ENCODE measurements at places on chromosomes 1 and 21. TPM values are rescaled to one million over a fixed set of nuclear protein-coding genes. Genes with fewer than 3 reads are reported as not detected.

F11R gene
- total RNA-seq = 17.4 TPM

PRELP gene
- not detected for total RNA-seq

S100A9 gene
- total RNA-seq = not detected

SHC1 gene
- total RNA-seq = 109 TPM

KIRREL1 gene
- 80.2 TPM for total RNA-seq

CR1L gene
- not detected for total RNA-seq

DNA sequence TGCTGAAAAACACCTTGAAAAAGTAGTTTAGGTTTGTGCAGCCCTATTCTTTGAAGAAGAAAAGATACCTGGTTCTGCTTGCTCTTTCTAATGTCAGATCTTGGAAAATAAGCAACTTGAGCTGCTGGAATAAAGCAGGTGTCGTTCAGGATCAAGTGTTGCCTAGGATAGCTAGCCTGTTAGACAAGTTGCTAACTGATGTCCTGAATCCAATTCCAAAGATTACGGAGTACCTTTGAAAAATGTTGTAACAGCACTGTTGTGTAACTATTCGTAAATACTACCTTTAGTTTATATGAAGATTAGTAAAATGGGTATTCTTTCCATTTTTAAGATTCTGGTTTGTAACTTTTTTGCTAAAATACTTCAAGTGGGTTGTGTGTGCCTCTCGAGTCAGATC, 151.5 kb downstream of the CLEC20A start:
- no peak for DNase-seq

DNA sequence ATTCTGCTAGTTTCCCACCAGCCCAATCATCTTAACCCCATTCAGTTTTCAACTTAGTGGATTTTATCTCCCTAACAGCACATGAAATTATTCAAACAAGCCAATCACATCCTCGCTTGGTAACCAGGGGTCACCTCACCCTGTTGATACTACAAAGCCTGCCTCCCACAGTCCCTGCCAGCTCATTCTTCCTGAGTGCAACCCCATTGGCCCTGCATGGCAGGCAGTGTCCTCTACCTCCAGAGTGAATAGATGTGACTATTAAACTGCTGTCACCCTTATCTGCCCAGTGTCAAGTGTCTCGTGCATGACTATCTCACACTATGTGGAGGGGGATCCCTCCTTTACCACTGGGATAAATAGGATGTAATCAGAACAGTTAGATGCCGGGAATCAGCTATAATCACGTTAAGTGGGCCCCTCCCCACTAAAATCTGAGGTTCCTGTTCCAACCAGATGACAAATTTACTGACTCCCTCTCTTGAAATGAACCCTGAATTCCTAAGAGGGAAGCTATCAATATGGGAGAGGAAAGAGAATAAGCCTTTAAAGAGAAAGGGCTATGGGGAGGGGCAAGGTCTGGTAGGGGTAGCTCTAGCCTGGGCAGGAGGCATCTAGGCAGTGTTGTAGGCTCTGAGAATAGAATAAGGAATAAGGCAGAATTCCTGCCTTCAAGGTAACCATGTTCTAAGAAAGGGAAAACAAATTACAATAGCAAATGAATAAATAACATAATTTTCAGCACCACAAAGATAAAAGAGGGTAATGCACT, 155.9 kb downstream of the SLC30A10 start:
- no peak for DNase-seq

GRCh38 chr1:239458144-239458500, 71.8 kb downstream of the CHRM3 start:
- DNase-seq = no peak

- DNase-seq = no peak
Measured at GRCh38 chr1:112840631-112841624, 115.1 kb downstream of the SLC16A1 start.

GRCh38 chr1:234584420-234584805, 25.6 kb downstream of the IRF2BP2 start:
- DNase-seq = no peak

GRCh38 chr1:246052603-246053002, 454.5 kb downstream of the SMYD3 start:
- DNase-seq = no peak

DNA sequence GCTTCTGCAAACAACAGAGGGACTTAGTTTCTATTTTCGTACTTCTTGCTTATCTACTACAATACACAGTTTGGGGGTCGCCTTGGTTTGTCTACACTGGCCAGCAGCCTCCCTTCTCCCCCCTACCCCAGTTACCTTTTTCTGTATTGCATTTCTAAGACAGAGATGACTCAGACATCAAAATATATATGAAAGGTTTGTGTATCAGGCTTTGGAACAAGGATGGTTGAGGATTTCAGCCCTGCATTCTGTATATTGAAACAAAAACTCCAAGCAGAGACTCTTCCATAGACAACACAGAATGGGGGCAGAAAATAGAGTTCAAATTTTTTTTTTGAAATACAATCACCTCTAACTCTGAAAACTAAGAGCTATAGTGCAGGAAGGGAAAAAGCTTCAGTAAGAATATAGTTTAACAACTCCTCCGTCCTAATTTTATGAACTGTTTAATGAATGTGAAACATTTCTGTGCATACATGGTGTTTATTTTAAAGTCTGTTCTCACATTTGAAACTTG, 1.9 kb downstream of the SAMD13 start:
- DNase-seq = peak; percentile 12

DNA sequence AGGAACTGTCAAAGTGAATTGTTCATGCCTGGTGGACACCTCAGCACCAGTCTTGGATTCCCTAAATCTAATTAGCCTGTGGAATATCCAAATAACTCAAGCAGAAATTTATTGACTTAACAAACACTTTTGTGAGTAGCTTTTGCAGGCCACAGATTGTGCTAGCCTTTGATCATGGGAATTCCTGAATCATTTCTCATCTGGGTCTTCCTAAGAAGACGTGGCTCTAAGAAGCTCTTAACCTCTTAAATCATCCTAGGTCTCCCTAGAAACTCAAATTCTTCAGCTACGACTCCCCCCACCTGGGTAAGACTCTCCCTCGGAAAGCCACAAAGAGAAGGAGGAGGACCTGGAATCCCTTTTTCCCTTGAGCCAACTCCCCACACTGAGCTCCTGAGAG, 53.8 kb upstream of the PSEN2 start:
- peak; percentile 19 for DNase-seq

DNA sequence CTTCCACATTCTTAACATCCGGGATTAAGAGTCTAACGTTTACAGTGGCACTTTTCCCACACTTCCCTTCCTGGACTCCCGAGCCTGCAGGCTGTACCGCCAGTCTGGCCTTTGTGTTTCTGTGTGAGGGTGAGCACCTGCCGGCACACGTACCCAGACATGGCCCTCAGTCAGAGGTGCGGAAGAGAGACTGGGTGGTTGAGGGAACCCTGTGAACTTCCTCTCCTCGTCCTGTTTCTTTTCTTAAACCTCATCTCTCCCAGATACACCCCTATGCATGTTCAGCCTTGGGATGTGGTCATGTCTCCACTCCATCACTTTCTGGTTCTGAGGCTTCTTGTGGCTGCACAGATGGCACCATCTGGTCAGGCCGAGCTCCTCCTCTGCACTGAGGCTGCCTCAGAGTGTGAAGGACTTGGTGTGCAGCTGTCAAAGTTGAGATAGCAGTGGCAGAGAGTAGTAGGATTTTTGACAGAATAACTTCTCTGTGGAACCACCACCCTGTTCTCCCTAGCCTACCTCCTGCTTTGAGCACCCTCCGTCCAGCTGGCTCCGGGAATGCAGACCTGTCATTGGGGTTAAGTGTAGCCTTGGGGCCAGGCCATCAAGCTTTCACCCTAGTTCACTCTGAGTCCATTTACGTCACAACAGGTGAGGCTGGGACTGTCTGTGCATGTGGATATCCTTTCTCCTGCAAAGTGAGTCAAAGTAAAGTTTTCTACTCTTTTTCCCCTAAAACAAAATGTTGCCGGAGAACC, 31.4 kb downstream of the VASH2 start:
- DNase-seq = no peak

DNA sequence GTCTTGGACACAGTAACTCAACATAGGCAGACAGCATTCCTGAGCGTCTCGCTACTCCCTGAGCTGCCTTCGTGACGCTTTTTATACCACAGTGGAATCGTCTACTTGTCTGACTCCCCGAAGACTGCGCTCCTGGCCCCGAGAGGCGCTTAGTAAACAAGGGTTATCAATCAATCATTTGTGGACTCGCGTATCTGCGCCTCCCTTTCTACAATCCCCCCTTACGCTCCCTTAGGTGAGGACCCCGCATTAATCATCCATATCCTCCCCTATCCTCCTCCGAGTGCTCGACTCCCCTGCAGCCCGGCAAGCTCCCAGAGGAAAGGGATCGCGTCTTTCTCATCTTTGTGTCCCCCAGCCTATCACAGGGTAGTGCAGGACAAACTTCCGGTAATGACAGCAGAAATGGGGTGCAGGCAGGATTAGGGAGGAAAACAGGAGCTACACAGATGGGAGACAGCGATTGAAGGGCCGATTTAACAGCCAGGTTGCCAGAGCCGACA, 522 bp downstream of the TMEM59 start:
- DNase-seq = peak; percentile 26

DNA sequence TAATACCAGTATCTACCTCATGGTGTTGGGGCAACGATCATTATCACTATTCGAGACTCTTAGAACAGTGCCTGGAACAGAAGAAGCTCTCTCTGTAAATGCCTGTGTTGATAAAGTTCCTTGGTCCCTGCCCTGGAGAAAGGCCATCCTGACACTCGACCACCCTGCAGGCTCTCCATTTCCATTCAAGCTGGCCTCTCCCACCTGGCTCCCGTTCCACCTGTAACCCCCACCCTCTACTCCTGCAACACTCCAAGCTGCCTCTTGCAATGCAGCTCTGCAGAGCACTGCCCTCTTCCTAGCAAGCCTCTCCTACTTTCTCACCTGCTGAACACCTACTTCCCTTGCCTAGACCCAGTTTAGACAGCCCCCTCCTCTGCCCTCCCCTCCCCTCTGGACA, 6.1 kb downstream of the SPOCD1 start:
- no peak for DNase-seq

GRCh38 chr1:163076044-163076443, 6.9 kb downstream of the RGS4 start:
- no peak for DNase-seq

DNA sequence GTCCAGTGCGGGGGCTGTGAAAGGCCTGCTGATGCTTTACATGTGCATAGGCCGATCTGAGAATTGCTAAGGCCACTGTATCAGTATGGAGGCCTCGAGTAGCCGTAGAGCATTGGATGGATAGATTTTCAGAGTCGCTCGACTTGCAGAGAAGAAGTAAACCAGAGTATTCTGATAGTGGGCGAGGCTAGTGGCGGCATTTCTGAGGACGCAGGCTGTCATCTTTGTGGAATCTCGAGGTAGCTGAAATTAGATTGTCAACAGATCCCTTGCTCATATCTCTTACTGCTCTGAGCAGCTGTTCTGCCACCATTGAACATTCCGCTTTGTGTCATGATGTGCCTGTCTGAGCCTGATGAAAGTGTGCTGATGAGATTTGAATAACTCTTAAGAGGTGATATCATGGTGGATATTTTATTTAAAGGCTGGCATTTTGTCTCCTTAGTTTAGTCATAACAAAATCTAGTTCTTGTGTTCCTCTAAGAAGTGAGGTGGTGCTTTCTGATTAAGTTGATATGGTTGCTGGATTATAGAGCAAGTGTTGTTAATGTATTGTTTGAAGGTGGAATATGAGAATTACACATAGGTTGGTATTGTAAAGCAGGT, 1.5 kb downstream of the KIF1B start:
- no peak for DNase-seq

GRCh38 chr21:14690886-14691285, 144.8 kb upstream of the SAMSN1 start:
- DNase-seq = no peak

- DNase-seq = no peak
Measured at GRCh38 chr1:72678683-72679082, 396.3 kb upstream of the NEGR1 start.

- DNase-seq = no peak
Measured at GRCh38 chr1:9121496-9122409, 7.1 kb downstream of the GPR157 start.

DNA sequence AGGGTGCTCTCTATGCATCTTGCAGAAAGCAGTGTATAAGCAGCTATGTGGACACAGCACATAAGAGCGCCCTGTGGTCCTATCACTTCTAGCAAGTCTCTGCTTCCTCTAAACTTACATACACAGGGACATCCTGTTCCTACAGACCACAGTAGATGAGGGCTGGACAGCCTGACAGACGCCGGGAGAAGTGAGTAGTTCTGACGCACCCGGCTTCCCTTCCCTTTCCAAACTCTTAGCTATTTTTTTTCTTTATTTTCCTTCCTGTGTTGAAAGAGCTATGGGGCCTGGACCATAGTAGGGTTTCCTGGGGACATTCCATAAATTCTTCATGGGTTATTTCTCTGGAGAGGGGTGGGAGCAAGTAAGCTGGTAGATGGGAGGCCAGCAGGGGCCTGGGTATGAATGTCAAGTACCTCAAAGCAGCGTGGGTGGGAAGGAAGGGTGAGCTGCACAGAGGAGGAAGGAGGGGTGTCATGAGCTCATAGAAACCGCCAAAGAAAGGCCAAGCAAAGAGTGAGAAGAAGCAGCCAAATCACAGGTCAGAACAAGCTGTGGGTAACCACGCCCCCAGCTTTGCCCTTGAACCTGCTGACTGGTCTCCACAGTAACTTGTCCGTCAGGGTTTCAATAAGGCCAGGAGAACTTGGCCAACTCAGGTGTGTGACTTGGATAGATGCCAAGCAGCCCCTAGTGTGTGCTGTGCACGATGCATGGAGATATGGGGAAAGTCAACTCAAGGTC, 36.6 kb downstream of the PLXNA2 start:
- no peak for DNase-seq

GRCh38 chr1:40825996-40826395, 36.2 kb downstream of the CITED4 start:
- no peak for DNase-seq

DNA sequence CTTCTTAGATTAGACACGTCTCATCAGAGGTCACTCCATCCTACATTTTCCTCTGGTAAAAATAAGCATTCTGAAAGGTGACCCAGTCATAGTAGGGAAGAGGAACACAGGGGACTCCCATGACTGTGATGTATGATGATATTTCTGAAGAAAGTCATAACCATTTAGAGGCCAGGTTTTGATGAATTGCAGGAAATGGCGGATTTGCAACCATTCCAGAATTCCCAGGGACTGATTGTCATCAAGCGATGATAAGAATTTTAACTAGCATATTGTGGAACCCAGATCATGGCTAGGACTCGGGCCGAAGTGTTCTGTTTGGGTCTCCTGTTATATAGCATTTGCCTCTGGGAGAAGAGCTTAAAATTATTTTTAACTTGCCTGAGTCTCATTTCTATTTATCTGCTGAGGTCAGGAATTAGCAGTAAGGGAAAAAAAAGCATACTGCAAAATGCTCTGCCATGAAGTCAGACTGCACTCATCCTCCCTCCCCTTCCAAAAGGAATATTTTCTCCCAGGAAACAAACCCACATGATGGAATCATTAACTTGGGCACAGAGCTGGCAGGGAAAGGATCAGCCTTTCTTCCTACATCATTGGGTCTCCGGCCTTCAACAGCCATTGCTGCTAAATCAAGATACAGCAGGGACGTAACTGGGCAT, 286.7 kb downstream of the HLX start:
- DNase-seq = peak; percentile 13
